NCI-H510A (cell line): ENCODE measurements at places on chromosomes 7 and 10.
A peak's percentile ranks its signal among the peaks of the same experiment; 100 is the strongest.

GRCh38 chr7:141713890-141714289, 5.7 kb downstream of the WEE2 start:
- DNase-seq = no peak

- no peak for DNase-seq
These were observed 694.6 kb upstream of the SORCS1 start for GRCh38 chr10:107859065-107859464.

GRCh38 chr10:23912884-23913404, 296.0 kb upstream of the KIAA1217 start:
- DNase-seq = no peak

DNA sequence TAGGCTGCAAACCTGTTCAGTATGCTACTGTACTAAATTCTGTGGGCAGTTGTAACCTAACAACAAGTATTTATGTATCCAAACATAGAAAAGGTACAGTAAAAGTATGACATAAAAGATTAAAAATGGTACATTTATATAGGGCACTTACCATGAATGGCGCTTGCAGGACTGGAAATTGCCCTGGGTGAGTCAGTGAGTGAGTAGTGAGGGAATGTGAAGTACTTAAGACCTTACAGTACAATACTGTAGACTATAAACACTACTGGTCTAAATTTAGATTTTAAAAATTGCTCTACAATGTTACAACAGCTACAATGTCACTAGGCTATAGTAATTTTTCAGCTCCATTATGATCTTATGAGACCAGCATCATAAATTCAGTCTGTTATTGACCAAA, 146.0 kb upstream of the GNAI1 start:
- DNase-seq = no peak

- no peak for DNase-seq
These were observed 158.9 kb downstream of the KLF6 start for GRCh38 chr10:3625959-3626751.

DNA sequence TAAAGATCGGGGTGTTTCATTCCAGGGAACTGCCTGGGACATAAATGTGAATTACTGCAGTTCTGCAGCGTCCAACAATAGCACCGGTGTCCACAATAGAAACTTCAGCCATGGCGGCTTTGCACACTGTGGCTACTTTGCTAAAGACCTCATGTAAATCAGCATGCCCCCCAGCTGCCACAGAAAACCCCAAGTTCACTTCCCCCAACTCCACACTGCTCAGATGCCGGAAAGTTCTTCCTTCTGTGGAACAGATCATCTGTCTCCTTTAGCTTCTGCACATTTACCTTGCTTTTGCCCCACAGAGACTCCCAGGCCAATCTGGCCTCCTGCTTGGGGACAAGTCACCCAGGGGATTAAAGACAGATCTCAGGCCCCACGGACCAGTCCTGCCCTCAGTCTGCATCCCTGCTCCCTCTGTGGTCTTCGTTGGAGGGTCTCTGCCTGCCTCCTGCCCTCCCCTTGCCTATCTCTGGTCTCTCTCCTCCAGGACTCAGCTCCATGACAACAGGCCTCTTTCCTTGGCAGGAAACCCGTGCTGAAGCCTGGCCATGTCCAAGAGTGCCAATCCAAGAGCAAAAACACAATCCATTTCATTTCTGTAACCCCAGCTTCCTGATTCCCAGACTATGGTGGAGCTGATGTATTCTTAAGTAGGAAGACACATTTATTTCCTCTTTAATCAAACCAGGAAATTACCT, 403.2 kb downstream of the RPS24 start:
- DNase-seq = no peak

DNA sequence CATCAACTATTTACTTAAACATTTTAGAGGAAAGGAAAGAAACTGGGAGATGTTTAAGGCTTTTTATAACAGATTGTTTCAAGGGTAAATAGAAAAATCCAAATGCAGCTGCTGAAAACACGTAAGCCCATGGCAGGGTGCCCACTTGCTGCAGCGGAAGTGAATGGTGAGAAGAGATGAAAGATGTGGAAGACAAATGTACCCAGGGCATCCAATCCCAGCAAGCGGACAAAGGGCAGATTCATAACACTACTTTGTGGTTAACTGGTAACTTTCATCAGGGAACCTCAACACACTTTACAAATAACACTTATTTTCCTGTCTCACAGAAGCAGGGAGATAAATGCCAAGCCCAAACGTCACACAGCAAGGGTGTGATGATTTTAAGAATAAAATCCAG, 358.4 kb downstream of the KCNMA1 start:
- DNase-seq = no peak

DNA sequence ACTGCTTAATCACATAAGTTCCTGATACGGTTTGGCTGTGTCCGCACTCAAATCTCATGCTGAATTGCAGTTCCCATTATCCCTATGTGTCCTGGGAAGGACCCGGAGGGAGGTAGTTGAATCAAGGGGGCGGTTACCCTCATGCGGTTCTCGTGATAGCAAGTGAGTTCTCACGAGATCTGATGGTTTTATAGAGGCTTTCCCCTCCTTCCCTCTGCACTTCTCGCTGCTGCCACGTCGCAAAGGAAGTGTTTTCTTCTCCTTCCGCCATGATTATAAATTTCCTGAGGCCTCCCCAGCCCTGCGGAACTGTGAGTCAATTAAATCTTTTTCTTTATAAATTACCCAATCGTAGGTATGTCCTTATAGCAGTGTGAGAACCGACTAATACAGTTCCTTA, 226.2 kb downstream of the SKAP2 start:
- no peak for DNase-seq

DNA sequence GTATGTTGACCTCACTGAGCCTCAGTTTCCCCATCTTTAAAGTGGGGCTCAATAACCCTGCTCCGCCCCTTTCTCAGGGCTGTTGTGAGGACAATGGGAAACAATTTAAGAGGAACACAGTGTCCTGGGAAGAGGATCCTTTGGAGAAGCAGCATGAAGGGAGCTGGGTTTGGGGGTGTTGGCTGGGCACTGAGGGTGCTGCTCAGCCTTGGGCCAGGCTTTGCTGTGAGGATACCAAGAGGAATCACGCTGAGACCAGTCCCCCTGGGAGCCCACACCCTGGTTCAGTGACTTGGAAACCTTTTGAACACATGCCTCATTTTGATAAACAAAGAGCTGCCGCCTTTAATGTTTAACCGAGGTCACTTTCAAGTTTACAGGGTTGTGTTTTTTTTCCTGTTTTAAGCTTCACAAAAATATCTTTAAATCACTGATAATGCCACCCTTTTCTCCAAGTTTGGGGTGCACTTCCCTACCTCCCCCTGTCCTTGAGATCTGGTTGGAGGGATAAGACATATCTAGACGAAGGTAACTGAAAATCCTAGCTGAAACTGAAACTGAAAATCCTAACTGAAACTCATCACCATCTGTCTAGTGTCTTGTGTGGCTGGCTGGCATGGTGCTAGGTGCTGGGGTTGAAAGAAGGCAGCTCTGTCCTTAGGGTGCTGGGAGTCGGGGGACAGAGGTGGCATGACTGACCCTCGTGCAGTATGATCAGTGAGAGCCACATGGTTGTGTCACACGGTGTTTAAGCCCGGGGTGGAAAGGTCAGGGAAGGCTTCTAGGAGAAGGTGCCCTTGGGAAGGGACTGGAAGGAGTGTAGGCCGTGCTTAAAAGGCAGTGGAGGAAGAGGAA, 27.7 kb downstream of the ZNF775 start:
- no peak for DNase-seq

GRCh38 chr10:121490871-121491519, 107.2 kb downstream of the FGFR2 start:
- no peak for DNase-seq

GRCh38 chr7:137476937-137477336, 133.4 kb upstream of the PTN start:
- no peak for DNase-seq

GRCh38 chr10:44843484-44843883, 67.7 kb upstream of the TMEM72 start:
- DNase-seq = no peak

- no peak for DNase-seq
These were observed 160.2 kb downstream of the DKK1 start for GRCh38 chr10:52474265-52474664.

DNA sequence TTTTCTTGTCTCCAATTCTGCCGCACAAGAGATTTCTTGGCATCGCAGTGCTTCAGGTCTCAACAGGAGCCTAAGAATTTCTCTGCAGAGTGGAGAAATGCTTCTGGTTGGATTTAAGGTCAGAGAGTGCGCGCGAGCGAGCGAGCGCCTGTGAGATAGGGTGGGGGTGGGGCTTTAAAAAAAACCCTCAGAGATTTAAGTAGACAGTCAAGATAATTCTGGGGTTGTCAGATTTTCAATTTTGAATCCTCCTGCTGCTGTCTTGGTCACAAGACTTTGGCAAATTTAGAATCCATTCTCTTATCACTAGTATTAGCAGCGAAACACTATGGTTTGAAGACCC, 49.7 kb downstream of the CPEB3 start:
- peak; percentile 35 for DNase-seq

- DNase-seq = peak; percentile 79
These were observed 56.9 kb downstream of the ADK start for GRCh38 chr10:74207691-74208480.

DNA sequence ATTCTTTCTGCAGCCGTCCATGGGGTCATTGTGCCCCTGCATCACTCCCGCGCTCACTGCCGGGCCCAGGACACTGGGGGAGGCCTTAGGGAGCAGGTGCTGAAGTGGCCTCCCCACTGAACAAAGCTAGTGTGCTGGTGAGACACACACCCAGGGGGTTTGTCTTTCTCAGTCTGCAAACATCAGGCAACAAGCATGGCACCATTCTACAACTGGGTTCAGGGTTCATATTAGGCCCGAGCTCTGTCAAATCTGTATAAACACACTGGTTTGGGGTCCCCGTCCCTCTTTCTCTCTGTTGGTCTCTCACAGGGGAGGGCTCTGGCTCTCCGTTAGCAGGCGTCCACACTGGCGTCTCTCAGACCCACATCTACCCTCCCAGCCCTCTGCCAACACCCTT, 11.1 kb upstream of the PPP2R2D start:
- no peak for DNase-seq

DNA sequence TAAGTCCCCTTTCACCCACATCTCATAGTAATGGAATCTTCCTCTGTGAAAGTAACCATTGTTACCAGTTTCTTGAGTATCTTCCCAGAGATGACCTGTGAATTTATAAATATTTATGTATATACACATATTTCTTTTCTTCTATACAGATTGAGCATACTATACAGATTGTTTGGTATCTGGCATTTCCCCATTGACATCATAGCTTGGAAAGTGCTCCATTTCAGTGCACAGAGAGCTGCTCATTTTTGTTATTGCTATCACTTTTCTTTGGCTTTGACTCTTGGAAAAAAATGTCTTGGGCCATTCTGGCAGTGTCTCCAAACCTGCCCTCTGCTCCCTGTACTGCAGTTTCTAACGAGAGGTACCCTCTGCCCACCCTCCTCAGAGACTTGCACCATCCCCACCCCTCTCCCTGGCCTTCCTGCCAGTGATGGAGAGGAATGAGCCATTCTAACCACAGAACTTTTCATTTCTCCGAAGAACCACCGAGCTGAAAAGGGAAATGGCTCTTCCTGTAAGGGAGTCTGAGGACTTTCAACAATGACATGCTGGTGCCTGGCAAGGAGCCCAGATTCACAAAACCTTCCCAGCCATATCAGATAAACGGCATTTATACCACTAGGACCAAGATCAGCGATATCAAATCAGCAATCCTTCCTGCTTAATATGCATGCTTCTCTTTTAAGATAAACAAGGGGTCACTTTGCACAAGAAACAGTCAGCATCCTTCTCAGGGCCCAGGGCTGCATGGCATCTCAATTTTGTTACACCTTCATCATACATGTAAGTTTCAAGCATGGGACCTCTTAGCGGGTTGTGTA, 19.7 kb upstream of the CCSER2 start:
- DNase-seq = no peak

GRCh38 chr7:50336894-50337703, 32.6 kb downstream of the IKZF1 start:
- DNase-seq = no peak

- DNase-seq = no peak
These were observed 20.1 kb downstream of the UPP1 start for GRCh38 chr7:48108959-48109847.

- no peak for DNase-seq
These were observed 17.1 kb downstream of the BMPR1A start for GRCh38 chr10:86773498-86773897.

DNA sequence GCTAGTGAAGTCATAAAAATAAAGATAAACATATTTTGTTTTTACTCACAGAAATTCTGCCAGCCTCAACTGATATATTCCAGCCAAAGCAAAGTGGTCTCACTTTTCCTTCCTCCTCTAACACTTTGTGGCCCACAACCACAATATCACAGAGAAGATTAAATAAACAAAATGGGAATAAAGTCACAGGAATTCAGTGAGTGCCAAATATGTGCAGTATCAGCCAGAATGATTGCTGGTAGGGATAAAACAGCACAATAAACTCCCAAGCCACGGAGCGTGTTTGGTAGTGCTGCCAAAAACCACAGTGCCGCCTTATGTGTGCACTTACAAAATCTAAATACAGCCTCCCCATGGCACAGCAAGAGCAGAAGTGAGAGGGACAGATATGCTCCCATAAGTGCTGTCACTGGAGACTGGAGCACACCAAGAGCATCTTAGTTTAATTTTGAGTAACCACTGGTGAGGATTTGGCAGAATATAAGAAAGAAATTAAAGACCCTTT, 155.8 kb downstream of the POM121L12 start:
- DNase-seq = no peak

DNA sequence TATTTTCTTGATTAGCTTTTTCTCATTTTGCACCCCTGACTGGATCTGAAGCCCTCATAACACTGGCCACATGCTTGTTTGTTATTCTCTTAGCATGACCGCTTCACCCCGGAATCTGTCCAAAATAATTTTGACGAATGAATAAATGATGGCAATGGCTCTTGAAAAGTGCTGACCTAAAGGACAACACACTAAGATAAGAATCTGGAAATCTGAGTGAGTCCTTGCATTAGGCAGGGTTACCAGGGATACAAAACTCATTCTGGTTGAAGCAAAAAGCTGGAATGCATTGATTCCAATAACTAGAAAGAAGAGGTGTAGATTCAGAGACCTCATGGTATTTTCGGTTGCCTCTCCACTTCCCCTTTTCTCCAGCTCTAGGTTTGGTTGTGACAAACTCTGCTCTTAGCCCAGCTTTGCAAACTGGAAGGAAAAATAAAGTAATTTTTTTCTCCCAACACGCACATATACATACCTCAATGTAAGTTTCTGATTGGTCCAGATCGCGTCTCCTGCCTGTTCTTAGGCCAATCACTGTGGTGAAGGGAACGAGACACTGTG, 157.4 kb downstream of the SKIDA1 start:
- no peak for DNase-seq

DNA sequence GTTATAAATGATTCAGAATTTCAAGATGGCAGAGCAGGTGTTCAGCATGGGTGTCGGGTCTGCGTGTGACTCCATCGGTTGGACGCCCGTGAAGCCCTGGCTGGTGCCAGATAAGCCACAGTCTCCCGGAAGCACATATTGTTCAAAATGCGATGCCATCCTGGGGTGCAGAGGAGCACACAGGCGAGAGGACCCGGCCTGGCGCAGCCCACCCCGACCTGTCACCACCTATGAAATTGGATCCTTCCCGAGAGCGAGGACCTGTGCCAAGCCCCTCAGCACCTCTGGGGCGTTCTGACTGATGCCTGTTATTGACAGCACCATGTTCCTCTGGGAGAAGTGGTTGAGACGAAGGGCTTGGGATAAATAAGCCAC, 110.1 kb downstream of the ACTR3B start:
- DNase-seq = no peak

- no peak for DNase-seq
These were observed 72.8 kb downstream of the FGFR2 start for GRCh38 chr10:121525251-121526134.
